ENCODE measurements at places on chromosomes 5 and 9.

DNA sequence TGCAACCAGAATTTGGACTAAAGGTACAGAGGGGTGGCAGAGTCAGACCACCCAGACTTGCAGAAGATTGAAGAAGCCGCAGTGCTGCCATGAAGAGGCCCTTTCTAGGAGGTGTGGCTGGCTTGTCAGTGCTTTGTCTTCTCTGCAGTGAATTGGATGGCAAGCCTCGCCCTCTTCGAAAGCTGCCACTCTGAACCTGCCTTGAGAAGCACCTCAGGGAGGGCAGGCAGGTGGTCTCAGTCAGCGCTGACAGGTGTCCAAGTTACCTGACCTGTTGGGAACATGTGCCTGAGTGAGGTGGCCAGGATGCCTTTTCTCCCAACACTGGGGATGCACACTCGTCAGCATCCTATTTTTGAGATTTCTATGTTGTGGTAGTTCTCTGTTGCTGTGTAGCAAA, 6.2 kb downstream of the TENT4A start:
- peak overlapping the region; percentile 21 for H3K27ac ChIP-seq
- peak; percentile 55 for DNase-seq
- peaks cover 6% of the 10 kb centered on the region for H3K36me3 ChIP-seq
- no peaks in the 10 kb centered on the region for H3K27me3 ChIP-seq

DNA sequence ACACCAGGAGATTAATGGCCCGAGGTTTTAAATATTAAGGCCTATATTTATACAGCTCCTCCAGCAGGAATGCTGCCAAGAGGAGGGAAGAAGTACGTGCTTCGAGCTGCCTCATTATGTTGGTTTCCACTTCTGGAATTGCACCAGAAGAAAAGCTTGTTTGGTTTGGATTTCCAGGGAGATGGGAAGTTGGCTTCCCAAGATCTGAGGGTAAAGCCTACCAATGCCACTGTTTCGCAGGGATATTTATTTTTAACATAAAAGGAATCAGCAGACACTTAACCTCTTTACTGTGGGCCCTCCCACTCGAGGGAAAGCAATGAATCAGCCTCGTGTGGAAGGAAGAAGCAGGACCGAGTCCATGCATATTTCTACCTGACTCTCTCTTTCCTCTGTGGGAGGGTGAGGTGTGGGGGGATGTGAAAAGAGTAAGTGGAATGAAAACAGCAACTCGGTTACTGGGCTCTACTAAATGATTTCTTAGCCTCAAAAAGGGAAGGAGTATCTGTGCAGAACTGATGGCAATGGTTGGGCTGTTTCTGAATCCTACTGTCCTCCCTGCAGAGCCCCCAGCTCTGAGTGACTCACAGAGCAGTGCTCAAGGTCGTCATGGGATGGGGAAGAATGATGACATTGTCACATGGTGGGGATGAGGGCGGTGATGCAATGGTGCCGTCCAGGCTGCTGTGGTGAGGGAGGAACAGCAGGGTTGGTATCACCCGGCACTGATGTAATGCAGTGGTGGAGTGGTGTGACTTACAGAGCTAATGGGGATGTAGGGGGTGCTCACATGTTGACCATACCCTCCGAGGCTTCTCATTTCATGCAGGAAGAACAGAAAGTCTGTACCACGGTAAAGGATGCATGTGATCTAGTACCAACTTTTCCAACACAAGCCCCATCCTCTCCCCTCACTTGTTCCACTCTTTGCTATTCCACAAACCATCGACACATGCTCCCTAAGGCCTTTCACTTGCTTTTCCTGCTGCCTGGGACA, 215.0 kb upstream of the PANK3 start:
- H3K27ac ChIP-seq, result no peak overlapping the region
- peaks cover 29% of the 10 kb centered on the region for H3K4me1 ChIP-seq
- peaks cover 9% of the 10 kb centered on the region for H3K36me3 ChIP-seq
- no peak overlapping the region for H3K4me3 ChIP-seq
- no peak for DNase-seq

DNA sequence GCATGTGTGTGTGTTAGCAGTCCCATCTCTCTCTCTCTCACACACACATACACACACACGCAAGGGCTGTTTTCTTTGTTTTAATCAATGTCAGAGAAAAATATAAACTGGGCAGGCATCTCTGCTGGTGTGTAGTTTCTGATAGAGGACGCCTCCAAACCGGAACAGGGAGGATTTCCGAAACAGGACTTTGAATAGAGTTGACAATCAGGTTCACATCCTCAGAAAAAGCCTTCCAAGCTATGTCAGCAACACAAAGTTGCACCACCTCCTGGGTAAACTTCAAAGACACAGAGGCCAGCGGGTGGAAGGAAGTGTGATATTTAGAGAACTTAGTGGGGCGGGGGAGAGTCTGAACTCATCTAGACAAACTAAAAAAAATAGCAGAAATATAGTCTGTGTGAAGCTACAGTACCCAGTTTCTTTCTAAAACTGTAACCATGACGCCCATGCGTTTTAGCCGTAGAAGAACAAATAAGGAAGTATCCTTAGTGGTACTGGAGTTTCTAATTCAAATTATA, 1.2 kb downstream of the ST8SIA4 start:
- H3K4me3 ChIP-seq, result peak overlapping the region; percentile 91
- peaks cover 19% of the 10 kb centered on the region for H3K4me1 ChIP-seq
- H3K27me3 ChIP-seq, result peaks cover 56% of the 10 kb centered on the region

DNA sequence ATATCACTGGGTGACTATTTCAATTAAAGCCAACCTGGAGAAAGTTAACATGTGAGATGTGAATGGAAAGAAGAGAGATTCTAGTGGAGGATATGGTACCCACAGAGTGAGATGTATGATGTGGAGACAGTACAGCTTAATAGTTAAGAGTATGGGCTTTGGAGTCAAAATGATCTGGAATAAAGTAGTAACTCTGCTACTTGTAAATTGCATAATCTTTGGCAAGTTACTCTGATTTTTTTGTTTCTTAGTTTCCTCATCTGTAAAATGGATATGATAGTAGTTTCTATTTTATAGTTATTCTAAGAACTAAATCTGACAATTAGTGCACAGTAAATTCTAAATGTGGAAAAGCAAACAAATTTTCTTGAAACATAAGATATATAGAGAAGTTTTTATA, 79.2 kb downstream of the ISOC1 start:
- no peak for DNase-seq
- no peak overlapping the region for H3K27ac ChIP-seq
- no peaks in the 10 kb centered on the region for H3K4me1 ChIP-seq

DNA sequence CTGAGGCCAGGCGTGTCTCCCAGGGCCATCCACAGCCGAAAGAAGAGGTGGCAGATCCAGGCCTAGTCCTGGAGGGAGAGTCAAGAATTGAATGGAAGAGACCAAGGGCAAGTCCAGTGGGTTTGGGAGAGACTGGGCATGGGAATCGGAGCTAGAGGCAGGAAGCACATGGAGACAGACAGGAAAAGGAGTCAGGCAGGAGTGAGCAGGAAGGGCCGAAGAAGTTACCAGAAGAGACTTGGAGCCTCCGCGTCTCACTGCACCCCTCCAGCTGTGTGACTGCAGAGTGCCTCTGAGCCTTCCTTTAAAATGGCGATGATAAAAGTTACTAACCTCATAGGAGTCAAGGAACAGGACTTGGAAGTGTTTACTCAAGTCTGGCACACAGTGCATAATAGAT, 64.4 kb upstream of the ANGPTL2 start:
- no peaks in the 10 kb centered on the region for H3K27me3 ChIP-seq
- no peak for DNase-seq
- H3K4me1 ChIP-seq, result peaks cover 28% of the 10 kb centered on the region

DNA sequence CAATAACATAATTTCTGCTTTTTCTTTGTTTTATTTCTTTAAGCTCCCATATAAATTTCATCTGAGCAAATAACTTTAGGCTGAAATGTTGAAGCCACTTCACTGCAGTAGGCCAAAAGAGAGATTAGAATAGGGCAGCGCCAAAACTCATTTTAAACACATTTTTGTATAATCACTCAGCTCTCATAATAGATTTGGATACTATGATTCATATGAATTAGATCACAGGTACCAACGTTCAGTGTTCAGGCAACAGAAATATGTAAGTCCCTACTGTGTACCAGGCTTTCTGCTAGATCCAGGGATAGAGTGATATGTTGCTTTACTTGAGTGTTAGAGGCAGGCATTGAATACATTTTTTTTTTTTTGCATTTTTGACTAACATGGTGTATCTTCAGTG, 370.5 kb downstream of the PTPRD start:
- DNase-seq, result no peak
- no peaks in the 10 kb centered on the region for H3K27me3 ChIP-seq
- no peaks in the 10 kb centered on the region for H3K36me3 ChIP-seq
- H3K4me3 ChIP-seq, result no peak overlapping the region
- no peak overlapping the region for H3K27ac ChIP-seq
- H3K4me1 ChIP-seq, result peaks cover 3% of the 10 kb centered on the region
